NCI-H2081 treated with DMSO at 0.1 percent for 48 hours (cell line): ENCODE measurements at places on chromosomes 11 and 22.

DNA sequence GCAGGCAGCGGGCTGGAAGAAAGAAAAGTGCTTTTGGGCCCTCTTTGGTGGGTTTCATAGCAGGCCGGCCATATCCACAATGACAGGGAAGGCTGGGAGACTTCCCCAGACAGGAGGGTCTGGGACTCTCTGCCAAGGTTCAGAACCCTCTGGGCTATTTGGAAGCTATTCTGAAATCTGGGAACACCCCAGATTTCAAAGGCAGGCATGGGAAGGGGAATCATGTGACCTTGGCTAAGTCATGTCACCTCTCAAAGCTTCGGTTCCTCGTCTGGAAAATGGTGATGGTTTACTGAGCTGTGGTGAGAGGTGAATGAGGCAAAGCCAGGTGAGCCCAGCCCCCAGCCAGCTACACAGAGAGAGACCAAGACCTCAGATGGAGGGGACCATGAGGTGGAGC lies 4.6 kb downstream of the CASTOR1 start:
- no peak for DNase-seq

DNA sequence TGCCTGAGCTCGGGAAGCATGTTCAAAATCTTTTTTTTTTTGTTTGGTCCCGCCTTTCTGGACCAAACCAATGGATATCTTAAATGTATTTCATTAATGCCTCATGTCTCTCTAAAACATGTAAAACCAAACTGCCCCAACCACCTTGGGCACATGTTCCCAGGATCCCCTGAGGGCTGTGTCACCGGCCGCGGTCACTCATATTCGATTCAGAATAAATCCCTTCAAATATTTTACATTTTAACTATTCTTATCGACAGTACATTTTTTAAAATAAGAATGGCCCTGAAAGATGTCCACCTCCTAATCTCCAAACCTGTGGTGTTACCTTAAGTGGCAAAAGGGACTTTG lies 2.1 kb downstream of the RNH1 start:
- DNase-seq = no peak

- DNase-seq = no peak
These were observed 42.8 kb upstream of the ALKBH3 start for GRCh38 chr11:43837879-43838278.

GRCh38 chr22:23910496-23911190 lies 16.5 kb downstream of the MIF start:
- no peak for DNase-seq
